ENCODE measurements at places on chromosomes 11 and 22.

- DNase-seq, result no peak
Measured at GRCh38 chr11:65047581-65048422, 6.8 kb downstream of the SAC3D1 start.

- DNase-seq, result no peak
Measured at GRCh38 chr11:75793966-75794365, 21.0 kb upstream of the UVRAG start.

- no peak for DNase-seq
Measured at GRCh38 chr11:115498354-115498753, 5.9 kb downstream of the CADM1 start.

DNA sequence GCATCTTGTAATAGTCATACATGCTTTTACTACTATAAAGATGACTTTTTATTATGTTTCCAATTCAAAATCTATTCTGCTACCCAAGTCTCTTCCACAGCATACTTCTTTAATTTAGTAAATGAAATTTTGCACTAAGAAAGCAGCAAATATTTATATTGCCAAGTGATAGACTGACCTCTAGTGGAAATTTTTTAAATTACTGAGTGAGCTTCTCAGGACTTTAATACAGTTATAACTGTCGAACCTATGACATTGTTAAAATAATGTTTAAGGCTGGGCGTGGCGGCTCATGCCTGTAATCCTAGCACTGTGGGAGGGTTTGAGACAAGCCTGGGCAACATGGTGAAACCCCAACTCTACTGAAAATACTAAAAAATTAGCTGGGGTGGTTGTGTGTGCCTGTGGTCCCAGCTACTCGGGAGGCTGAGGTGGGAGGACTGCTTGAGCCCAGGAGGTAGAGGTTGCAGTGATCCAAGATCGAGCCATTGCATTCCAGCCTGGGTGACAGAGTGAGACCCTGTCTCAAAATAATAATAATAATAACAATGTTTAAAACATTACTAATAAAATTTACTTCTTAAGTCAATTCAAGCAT, 27.3 kb downstream of the STK33 start:
- DNase-seq, result peak; percentile 22

- peak; percentile 38 for DNase-seq
Measured at GRCh38 chr22:17862646-17863181, 88.4 kb upstream of the BID start.

DNA sequence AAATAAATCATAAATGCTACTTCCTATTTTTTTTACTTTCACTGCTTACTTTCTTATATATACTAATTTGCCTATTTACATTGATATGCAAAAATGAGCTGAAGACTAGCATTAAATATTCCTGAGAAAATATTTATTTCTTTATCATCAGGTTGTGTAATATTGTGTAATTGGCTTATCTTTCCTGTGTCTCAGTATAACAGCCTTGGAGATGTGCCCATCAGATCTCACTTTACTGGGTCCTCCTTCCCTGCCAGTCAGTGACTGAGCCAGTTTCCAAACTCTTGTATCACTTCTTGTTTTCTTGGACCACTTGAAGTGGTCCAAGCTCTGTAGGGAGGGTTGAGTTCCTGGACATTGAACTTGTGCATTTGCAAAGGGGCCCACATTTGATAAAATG, 900.0 kb downstream of the LUZP2 start:
- DNase-seq, result no peak

DNA sequence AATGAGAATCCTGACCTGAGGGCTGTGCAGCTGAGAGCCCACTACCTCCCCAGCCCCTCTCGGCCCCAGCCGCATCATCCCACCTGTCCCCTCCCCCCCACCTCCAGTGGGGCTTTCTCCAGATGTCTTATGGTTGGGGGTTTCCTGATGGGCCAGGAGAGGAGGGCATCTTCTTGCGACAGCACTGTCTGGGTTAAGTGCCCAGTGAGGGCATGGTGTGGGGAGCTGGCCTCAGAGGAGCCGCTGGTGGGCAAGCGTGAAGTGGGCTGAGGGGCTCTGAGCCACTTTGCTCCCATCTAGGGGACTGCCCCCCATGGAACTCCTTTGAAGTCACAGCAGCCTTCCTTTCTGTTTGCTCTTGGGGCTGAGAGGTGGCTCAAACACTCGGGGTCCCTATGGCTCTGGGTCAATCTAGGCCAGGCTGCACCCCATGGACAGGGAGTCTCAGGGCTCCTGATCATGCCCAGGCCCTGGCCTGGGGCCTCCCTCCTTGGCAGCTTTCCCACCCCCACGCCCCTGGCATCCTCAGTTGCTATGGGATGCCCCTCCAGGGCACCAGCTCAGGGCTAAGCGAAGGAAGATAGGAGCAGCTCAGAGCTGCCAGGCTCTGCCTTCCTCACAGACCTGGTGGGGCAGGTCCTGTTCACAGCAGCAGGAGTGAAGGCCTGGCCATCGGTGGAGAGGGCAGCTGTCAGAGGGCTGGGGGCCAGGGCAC, 11.0 kb upstream of the MIEF1 start:
- no peak for DNase-seq

- no peak for DNase-seq
Measured at GRCh38 chr11:84775503-84775902, 851.6 kb downstream of the DLG2 start.

- DNase-seq, result peak; percentile 67
Measured at GRCh38 chr11:125448136-125448535, 47.9 kb downstream of the FEZ1 start.

DNA sequence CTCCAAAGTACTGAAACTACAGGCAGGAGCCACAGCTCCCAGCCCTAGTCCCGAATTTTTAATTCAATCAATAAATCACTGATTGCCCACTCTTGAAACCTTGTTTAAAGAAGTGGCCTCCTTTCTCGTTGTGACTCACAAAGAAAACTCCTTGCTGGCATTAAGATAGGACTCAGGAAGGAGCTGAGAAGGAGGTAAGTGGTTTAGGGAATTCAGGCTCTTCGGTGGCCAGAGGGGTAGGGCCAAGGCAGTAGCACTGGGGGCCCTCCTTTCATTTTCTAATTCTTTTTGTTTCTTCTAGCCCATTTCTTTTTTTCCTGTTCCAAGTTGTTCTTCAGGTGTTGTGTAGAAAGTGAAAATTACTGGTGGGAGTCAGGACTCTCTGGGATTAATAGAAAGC, 86.2 kb upstream of the OR9Q1 start:
- no peak for DNase-seq

DNA sequence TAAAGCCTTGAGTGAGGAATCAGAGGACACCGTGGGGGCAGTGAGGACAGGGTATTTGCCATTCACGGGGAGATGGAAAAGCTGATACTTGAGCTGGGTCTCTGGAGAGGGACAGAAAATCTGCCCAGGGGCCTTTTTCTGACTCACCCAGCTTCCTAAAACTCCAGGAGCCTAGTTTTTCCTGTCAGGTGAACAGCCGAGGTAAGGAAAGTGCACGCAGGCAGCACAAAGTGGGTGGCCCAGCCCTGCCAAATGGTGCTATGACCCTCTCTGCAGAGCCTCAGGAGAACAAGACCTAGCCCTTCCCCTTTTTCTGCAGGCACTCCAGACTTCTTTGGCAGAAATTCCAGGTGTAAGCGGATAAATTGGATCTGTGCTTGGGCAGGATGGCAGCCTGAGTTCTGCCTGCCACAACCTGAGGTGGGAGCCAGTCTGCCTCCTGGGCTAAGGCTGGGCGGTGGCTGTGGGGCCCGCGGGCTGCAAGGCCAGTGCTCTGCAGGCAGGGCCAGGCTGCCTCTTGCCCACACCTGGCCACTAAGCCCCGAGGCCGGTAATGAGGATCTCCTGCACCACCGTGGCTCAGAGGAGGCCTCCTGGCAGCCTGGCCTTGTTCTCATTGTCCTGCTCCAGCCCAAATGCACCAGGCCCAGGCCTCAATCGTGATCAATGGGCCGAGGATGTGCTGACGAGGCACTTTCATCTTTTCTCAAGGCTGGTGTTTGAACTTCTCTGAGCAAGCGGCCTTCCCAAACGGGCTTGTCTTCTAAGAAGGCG, 72.9 kb upstream of the LMO1 start:
- no peak for DNase-seq

GRCh38 chr11:77213029-77213579, 85.1 kb downstream of the MYO7A start:
- no peak for DNase-seq

DNA sequence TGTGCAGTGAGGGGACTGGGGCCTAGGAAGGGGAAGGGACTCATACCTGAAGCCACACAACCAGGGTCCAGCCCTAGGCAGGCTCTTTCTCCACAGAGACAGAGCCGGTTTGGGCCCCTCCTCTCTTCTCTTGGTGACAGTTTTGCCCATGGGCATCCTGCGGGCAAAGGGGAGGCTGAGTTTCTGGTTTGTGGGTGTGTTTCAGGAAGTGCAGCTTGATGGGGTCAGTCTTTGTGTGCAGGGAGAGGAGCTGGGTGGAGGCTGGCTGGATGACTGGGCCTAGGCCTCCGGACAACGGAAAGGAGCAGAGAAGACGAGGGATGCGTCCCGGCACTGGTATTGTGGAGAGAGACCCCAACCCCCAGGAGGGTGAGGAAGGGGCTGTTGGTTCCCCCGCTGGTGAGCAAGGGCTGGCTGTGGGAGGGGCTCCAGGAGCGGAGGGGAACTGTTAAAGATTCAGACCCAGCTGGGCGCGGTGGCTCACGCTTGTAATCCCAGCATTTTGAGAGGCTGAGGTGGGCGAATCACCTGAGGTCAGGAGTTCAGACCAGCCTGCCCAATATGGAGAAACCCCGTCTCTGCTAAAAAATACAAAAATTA, 23.4 kb upstream of the CELSR1 start:
- DNase-seq, result no peak

GRCh38 chr11:10307022-10307399, 2.1 kb downstream of the ADM start:
- no peak for DNase-seq

- DNase-seq, result peak; percentile 29
Measured at GRCh38 chr11:65416341-65416824, 6.2 kb upstream of the NEAT1 start.

DNA sequence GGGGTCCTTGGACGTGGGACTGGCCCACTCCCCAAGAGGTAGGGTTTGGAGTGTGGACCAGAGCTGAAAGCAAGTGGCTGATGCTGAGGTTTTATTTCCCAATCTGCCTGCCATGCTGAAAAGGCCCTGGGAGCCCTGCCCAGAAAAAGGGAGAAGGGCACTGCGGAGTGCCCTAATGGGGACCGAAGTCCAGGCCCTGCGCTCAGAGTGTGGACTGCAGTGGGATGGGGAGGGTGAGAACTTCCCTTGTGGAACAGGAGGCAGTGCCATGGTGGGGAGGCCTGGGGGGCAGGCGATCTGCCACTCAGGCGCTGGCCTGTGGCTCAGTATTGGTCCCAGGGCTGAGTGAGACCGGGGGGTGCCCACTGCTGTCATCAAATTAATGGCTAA, 4.3 kb downstream of the GPR152 start:
- DNase-seq, result no peak

GRCh38 chr22:49753276-49753890, 74.3 kb downstream of the BRD1 start:
- DNase-seq, result no peak

DNA sequence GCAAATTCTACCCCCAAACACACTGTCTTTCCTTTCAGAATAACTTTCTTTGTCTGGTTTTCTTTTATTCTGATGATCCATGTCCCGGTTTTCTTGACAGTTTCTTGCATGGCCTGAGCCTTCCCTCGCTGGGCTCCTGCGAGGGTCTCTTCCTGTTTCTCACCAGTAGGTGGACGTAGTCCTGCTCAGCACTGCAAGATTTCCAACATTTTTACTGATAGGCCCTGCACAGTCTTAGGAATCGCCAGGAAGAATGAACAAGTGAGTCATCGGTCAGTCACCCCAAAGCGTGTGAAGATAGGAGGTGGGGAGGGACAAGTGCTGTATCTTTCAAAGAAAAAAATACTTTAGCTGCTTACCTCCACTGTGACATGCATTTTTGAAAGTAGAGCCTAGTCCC, 16.9 kb upstream of the KIRREL3 start:
- DNase-seq, result peak; percentile 84

GRCh38 chr11:46498179-46498578, 95.6 kb downstream of the AMBRA1 start:
- no peak for DNase-seq

- peak; percentile 99 for DNase-seq
Measured at GRCh38 chr11:128453444-128454336, 133.7 kb downstream of the ETS1 start.

DNA sequence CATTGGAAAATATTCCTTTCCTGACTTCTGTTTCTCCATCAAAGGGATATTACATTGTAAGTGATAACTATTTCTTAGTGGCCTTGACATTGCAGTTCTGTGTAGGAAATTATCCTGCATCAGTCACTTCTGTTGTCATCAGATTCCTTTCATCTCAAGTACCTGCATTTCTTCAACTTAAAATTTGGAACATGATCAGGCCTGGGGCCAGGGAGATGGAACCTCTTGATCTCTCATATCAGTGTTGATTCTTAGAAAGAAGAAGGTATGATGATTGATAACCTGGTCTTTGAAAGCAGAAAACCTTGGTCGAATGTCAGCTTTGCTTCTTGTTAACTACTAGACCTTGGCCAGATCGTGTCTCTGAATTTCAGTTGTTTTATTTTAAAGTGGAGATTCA, 93.6 kb downstream of the NAV2 start:
- no peak for DNase-seq

- no peak for DNase-seq
Measured at GRCh38 chr11:42251984-42252383, 792.5 kb upstream of the LRRC4C start.

- no peak for DNase-seq
Measured at GRCh38 chr11:44399968-44400367, 90.0 kb upstream of the ALX4 start.

- peak; percentile 62 for DNase-seq
Measured at GRCh38 chr11:46616551-46617133, 385 bp downstream of the HARBI1 start.

DNA sequence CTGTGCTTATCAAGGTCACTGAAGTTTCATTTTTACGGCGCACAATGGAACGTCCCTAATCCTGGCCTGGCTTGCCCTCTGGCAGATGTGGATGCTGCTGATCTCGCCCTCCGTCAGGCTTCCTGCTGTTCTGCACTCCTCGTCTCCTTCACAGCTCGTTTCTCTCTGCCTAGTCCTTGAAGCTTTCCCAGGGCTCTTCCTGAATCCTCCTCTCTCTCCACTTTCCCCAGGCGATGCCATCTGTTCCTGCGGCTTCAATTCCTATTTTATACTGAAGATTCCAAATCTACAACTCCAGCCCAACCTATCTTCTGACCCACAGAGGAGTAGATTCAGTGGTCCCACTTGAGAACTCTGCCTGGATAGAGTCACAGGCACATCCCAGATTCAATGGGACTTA, 14.2 kb downstream of the SLC22A8 start:
- DNase-seq, result no peak

DNA sequence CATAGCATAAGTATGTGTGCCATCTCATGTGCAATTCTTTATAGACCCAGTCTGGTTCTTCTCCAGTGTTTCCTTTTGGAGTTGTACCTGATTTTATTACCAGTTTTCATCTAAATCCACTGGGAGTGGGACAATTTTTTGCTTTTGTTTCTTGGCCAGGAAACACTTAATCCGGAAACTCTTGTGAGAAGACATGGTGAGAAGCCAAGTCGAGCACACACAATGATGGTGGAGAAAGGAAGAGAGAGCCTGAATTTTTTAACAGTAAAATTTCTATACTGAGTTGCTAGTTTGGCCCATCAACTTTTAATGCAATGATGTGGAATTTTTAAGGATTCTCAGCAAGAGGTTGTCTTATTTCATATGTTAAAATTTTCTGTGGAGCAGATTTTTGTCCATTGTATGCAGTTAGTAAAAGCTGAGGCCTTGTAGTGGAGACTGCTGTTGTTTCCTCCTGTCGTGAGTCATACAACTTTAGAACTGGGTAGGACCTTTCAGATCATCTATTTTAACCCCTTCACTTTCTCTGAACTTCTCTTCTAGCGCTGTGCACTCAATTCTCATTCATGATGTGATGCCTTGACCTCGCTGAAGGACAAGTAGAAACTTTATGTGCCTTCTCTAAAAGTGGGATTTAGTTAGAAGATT, 17.1 kb downstream of the FAR1 start:
- DNase-seq, result peak; percentile 24

Measured in astrocyte (in vitro differentiated cells and primary cell).